ENCODE measurements at places on chromosomes 12 and 14.
A peak's percentile ranks its signal among the peaks of the same experiment; 100 is the strongest.

GRCh38 chr12:71195338-71195896 is 37.6 kb upstream of the TSPAN8 start:
- H3K27me3 ChIP-seq, result no peaks in the 10 kb centered on the region
- H3K4me3 ChIP-seq, result no peak overlapping the region

GRCh38 chr14:46368275-46368674 is 283.3 kb downstream of the RPL10L start:
- H3K36me3 ChIP-seq, result no peaks in the 10 kb centered on the region
- H3K27me3 ChIP-seq, result no peaks in the 10 kb centered on the region
- no peak overlapping the region for H3K27ac ChIP-seq
- H3K4me3 ChIP-seq, result no peak overlapping the region
- DNase-seq, result no peak

- no peak overlapping the region for H3K4me3 ChIP-seq
- no peaks in the 10 kb centered on the region for H3K27me3 ChIP-seq
- H3K27ac ChIP-seq, result no peak overlapping the region
- no peaks in the 10 kb centered on the region for H3K36me3 ChIP-seq
- no peaks in the 10 kb centered on the region for H3K4me1 ChIP-seq
These were observed 6.6 kb upstream of the CALCOCO1 start for GRCh38 chr12:53733807-53734200.

DNA sequence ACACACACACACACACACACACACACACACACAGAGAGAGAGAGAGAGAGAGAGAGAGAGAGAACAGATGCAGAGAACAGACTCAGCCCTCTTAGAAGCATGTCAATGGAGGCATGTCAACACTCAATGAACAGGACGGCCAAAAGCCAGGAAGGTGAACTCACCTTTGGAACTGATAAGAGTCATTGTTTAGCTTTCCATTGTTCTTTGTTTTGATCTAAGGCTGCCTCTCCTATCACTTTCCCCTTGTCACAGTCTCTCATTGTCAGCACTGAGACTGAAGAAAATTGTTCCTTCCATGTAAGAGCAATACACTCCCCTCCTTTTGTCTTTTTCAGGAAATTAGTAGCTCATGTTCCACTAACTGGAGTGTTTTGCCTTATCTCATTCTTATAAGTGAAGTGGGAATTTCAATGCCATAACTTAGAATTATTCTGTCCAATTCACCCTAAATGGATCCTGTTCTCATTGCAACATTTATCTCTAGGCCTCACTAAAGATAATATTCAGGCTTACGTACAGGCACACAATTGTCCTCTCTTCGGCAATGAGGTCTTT is 218.0 kb downstream of the DUSP6 start:
- H3K27ac ChIP-seq, result no peak overlapping the region
- DNase-seq, result no peak
- no peaks in the 10 kb centered on the region for H3K4me1 ChIP-seq
- no peaks in the 10 kb centered on the region for H3K27me3 ChIP-seq

GRCh38 chr12:125469683-125470082 is 404.4 kb downstream of the AACS start:
- no peaks in the 10 kb centered on the region for H3K27me3 ChIP-seq
- H3K4me1 ChIP-seq, result no peaks in the 10 kb centered on the region

- H3K4me3 ChIP-seq, result no peak overlapping the region
- DNase-seq, result no peak
- H3K36me3 ChIP-seq, result no peaks in the 10 kb centered on the region
- H3K4me1 ChIP-seq, result no peaks in the 10 kb centered on the region
These were observed 104.7 kb upstream of the IFNG-AS1 start for GRCh38 chr12:67884596-67884995.

DNA sequence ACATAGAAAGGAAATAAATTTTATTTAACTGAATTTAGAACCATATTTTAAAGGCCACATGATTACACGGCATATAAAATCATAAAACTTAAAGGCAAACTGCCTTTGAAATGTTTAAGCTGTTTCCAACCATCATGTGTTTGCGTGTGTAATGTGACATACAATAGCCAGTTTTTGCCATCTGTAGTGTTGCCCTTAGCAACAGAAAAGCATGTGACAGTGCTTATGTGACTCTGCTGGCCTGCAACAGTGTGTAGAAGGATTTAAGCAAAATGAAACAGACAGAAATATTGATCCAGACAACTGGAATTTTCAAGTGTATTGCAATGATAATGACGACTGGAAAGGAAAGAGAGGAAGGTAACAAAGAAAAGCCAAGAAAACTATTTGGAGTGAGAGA is 49.5 kb downstream of the TSPAN19 start:
- no peaks in the 10 kb centered on the region for H3K4me1 ChIP-seq
- no peak overlapping the region for H3K4me3 ChIP-seq
- no peak overlapping the region for H3K27ac ChIP-seq
- H3K36me3 ChIP-seq, result no peaks in the 10 kb centered on the region
- H3K27me3 ChIP-seq, result no peaks in the 10 kb centered on the region
- DNase-seq, result no peak

DNA sequence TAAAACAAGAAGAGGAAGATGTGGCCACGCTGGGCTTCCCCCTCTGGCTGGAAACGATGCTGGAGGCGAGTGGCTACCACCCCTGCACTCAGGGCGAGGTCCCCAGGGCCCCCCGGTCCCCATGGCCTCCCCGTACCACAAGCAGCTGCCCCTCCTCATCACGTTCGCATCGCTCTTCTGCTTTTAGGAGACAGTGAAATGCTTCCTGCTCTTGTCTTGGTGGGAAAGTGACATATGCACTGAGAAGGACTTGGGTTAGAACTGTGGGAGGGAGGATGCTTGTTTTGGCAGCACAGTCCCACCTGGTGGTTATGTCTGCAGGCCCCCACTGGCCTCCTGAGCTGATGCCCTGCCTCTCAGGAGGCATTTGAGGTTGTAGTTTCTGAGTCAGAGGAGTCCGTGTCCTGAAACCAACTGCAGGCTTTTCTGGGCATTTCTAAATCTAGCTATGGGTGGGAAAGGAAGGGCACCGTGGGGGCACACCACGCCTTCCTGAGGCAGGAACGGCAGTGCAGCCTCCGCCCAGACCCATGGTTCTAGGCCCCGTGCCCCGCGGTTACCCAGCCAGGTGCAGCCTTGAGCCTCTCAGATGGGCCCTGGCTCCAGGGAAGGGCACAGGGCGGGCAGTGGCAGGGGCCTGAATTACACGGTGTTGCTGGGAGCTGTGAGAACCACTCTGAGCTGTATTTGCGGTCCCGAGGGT is 139.3 kb downstream of the ADGRD1 start:
- H3K27me3 ChIP-seq, result no peaks in the 10 kb centered on the region
- no peak overlapping the region for H3K27ac ChIP-seq
- peak; percentile 10 for DNase-seq
- H3K36me3 ChIP-seq, result no peaks in the 10 kb centered on the region

- H3K27me3 ChIP-seq, result no peaks in the 10 kb centered on the region
- no peak for DNase-seq
- no peaks in the 10 kb centered on the region for H3K36me3 ChIP-seq
- no peak overlapping the region for H3K27ac ChIP-seq
These were observed 29.1 kb upstream of the TRIM9 start for GRCh38 chr14:51124029-51124428.

DNA sequence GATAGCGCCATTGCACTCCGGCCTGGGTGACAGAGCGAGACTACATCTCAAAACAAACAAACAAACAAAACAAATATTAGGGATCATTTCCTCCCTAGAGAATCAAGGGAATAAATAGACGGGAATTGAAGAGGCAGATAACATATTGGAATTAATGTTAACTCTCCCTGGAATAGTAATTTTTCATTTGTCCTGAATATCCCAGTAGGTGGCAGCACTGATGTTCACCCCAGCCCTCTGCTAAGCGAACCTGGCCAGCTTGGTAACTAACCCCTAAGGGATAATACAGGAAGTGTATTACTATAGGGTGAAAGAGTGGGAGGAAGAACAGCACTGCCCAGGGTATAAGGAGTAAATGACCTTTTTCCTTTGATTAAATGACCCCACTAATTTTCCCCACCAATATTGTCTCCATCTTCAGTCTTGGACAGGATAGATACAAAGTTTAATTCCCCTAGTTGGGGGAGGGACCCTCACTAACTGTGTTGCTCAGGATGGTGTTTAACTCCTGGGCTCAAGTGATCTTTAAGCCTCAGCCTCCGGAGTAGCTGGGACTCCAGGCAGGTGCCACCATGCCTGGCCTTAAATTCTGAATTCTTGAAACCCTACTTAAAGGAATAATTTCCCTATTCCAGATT is 40.5 kb downstream of the SLC2A14 start:
- no peaks in the 10 kb centered on the region for H3K4me1 ChIP-seq
- H3K27me3 ChIP-seq, result no peaks in the 10 kb centered on the region
- no peak overlapping the region for H3K4me3 ChIP-seq
- DNase-seq, result no peak

DNA sequence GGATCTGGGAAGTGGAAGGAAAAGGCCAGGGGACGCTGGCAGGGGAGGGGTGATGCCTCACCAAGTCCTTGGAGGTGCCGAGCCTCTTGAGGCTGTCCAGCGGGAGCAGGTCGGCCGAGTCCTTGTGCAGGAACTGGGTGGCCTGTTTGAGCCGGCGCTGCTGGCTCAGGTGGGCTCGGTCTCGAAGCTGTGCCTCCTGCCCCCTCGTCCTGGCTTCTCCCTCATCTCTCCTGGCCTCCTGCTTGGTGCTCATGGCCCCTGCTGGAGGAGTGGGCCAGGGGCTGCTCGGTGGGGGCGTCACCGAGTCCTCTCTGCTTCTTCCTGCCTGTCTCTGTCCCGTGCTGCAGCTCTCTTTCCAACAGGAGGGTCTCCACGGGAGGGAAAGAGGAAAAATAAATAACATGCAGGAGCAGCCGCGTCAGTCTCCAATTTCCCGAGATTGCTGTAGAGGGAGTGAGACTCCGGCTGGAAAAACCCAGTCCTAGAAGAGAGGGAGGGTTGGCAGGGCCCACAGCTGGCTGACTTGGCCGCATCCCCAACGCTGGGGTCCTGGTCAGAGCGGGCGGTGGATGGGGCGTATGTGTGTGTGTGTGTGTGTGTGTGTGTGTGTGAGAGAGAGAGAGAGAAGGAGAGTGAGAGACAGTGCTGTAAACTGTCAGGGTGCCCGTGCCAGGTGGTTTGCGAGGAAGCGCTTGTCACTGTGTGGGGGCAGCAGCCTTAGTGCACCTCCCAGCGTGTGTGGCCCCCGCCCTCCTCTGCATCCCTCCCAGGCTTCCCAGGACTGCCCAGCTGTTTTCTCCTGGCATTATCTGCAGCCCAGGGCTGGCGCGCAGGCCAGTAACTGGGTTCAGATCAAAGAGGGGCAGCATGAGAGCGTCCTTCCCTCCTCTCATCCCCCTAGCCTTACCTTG is at the start of gene NRIP2:
Gene NRIP2, minus strand, starts transcription at position 455 of the 911 bp plus-strand sequence. Its CDS starts 52 bp downstream, at position 403.
- H3K27ac ChIP-seq, result peak within 1 kb of the TSS; percentile 73
- no peaks in the 10 kb centered on the region for H3K36me3 ChIP-seq
- peak; percentile 63 for DNase-seq
- H3K4me3 ChIP-seq, result peak within 1 kb of the TSS; percentile 26

DNA sequence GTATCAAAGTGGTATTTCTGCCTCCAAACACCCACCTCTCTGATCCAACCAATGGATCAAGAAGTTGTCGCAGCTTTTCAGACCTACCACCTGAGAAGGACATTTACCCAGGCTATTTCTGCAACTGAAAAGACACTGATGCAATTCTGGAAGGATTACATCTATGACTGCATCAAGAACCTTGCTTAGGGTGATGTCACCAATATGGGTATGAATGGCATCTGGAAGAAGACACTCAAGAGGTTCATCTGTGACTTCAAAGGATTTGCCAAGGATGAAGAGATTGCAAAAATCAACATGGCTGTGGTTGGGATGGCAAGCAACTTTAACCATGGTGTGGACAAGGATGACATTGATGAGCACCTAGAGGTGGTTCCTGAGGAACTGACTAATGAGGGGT is 154.2 kb downstream of the PCNX1 start:
- H3K4me3 ChIP-seq, result no peak overlapping the region
- no peak for DNase-seq
- no peak overlapping the region for H3K27ac ChIP-seq
- no peaks in the 10 kb centered on the region for H3K27me3 ChIP-seq

DNA sequence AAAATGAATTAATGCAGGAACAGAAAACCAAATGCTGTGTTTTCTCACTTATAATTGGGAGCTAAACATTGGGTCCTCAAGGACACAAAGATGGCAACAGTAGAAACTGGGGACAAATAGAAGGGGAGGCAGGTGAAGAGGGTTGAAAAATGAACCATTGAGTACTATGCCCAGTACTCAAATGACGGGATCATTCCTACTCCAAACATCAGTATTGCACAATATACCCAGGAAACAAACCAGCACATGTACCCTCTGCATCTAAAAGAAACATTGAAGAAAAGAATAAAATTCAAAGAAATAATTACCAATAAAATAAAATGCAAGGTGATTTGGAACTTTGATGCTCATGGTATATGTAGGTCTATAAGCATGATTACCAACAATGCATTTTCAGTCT is 110.8 kb downstream of the LMO3 start:
- no peak for DNase-seq
- H3K4me1 ChIP-seq, result no peaks in the 10 kb centered on the region
- no peak overlapping the region for H3K4me3 ChIP-seq
- H3K27ac ChIP-seq, result no peak overlapping the region
- no peaks in the 10 kb centered on the region for H3K27me3 ChIP-seq

Data from uterus (tissue), 4 donors.